Natural killer cell treated with Interleukin-12 subunit alpha and Interleukin-12 subunit beta and Interleukin-15 and Interleukin-18, amount 100 ng/mL, for 72 hours (primary cell): ENCODE measurements at places on chromosomes 1 and 21.

GRCh38 chr1:177432897-177433296 lies 262.1 kb downstream of the BRINP2 start:
- DNase-seq, result no peak

DNA sequence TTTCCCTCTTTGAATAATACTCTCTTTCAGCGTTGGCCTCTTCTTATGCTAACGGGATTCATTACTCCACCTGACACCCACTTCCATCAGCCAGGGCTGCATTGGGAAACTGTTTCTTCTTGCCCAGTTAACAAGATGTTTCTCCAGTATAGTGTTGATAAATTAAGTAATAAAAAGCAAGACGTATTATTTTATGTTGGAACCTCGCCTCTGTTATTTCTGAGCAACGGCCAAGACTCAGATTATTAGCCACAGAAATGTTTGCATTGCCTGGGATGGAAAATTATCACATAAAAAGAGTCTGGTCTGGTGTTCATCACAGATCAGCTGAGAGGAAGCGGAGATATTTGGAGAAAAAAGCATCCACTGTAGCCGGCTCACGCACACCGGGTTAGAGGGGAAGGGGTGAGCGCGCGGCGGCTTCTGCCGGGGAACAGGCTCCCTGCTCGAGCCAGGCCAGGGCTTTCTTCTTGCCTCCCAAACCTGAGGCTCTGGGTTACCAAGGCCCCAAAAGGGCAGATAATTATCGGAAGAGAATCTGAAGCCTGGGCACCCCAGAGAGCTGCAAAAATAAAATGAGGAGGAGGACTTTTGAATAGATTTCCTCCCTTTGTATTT lies 189.5 kb downstream of the PRDM16 start:
- DNase-seq, result no peak

- DNase-seq, result no peak
These were observed 2.8 kb upstream of the SPSB1 start for GRCh38 chr1:9289711-9290485.

- DNase-seq, result peak; percentile 44
These were observed 17.2 kb downstream of the CASZ1 start for GRCh38 chr1:10779201-10779600.

- DNase-seq, result no peak
These were observed 9.8 kb downstream of the ECE1 start for GRCh38 chr1:21280482-21280881.

- DNase-seq, result no peak
These were observed 33.8 kb downstream of the USP48 start for GRCh38 chr1:21749109-21749508.

GRCh38 chr1:25130895-25131294 lies 101.4 kb downstream of the SYF2 start:
- DNase-seq, result no peak

- no peak for DNase-seq
These were observed 26.2 kb downstream of the RGS7 start for GRCh38 chr1:241330619-241331327.

DNA sequence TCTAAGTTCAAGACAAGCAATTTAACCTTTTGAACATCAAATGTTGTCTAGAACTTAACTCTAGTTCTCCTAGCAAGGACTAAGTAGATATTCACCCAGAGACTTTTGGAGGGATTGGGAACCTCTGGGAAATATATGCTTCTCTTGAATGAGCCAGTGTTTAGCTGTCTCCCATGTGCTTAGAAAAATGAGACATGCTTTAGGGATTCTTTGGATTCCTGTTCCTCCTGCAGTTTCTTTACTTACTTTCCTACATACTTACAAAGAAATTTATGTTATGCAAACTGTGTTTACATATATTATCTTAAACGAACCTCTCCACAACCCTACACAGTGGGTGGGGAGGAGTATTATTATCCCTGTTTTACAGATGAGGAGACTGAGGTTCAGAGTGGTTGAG lies 39.2 kb downstream of the RNASEL start:
- no peak for DNase-seq

GRCh38 chr1:61289232-61290098 lies 207.1 kb downstream of the NFIA start:
- no peak for DNase-seq

DNA sequence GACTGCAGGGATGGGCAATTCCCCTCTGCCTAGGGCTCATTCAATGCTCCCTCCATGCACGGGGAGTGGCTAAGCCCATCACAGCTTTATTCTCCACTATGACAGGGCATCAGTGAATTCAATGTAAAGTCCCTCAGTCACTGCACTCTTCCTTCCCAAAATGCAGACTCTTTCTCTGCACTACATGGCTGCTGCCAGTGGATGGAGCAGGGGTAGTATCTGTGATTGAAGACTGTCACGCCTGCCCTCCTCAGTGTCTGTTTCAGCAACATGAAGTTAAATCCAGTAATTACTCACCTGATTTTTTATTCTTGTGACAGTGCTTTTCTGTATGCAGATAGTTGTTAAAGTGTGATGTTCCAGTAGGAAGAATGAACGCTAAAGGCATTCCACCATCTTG lies 1323.2 kb downstream of the AMY1C start:
- DNase-seq, result no peak

GRCh38 chr1:219296430-219297355 lies 123.0 kb downstream of the LYPLAL1 start:
- DNase-seq, result no peak

DNA sequence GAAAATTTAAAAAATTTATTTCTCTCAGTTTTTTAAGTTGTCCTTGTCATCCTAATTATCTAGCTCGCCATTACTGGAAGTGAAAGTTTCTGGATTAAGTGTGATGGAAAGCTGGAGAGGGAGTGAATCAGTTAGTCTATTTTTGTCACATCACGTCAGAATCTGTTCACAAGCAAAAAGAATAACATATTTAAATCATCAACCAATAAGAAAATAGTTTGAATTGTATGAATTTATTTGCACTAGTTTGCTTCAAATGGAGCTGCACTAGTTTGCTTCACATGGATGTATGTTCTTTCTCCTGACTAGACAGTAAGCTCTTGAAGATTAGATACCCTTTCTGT lies 22.8 kb downstream of the PHC2 start:
- DNase-seq, result no peak

DNA sequence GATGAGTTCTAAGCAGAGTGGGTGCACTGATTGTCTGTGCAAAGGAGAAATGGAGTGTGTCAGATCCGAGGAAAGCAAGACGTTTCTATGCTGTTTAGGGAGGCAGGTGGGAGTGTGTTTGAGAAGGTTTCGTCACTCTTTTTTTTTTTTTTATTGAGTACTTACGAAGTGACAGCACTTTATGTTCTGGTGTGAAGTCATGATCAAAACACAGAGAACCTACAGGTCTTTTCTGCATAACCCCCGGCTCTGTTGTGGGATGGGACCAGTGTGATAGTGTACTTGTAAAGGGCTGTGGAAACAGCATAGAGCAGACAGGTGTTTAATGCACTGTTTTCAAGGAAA lies 26.7 kb downstream of the MIA3 start:
- no peak for DNase-seq

GRCh38 chr21:44407493-44407892 lies 47.8 kb upstream of the LRRC3 start:
- no peak for DNase-seq

- DNase-seq, result no peak
These were observed 17.6 kb downstream of the PM20D1 start for GRCh38 chr1:205832326-205832751.

DNA sequence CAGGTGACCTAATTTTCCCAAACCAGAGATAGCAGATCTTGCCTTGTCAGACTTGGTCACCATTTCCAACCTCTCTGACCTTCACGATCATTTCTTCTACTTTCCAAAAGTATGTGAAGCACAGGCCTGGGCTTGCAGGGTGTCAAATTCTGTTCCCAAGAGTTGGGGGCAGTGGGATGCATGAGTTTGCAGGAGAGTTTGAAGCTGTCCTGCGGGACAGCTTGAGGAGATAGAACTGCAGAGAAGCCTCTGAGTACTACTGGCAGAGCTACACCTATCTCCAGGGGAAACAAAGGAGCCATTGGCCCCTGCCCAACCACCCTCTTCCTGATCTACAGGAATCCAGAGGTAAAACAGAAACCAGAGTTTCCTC lies 11.3 kb downstream of the TXNIP start:
- no peak for DNase-seq

GRCh38 chr1:206829875-206830274 lies 35.5 kb upstream of the IL20 start:
- DNase-seq, result no peak

- DNase-seq, result no peak
These were observed 46.1 kb upstream of the FMO2 start for GRCh38 chr1:171138980-171139379.

GRCh38 chr1:227912866-227913265 lies 34.9 kb downstream of the WNT9A start:
- DNase-seq, result no peak

GRCh38 chr1:93111561-93111960 lies 32.5 kb downstream of the MTF2 start:
- DNase-seq, result no peak

DNA sequence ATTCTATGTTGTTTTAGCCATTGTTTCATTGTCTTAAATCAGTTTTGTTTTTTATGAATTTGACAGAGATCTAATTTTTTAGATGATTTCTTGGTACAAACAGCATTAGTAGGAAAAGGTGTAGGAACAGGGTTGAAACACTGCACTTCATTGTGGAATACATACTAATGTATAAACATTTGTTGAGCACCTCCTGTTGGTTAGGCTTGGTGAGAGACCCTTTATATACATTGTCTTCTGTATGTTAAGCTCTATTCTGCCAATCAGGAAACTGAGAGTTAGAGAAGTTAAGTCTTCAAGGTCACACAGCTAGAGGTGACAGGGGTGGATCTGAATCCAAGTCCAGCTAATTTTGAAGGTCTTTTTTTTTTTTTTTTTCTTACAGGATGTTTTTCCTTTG lies 192.7 kb downstream of the VPS13D start:
- DNase-seq, result no peak

- no peak for DNase-seq
These were observed 520.8 kb downstream of the PTPRU start for GRCh38 chr1:29756901-29757725.

DNA sequence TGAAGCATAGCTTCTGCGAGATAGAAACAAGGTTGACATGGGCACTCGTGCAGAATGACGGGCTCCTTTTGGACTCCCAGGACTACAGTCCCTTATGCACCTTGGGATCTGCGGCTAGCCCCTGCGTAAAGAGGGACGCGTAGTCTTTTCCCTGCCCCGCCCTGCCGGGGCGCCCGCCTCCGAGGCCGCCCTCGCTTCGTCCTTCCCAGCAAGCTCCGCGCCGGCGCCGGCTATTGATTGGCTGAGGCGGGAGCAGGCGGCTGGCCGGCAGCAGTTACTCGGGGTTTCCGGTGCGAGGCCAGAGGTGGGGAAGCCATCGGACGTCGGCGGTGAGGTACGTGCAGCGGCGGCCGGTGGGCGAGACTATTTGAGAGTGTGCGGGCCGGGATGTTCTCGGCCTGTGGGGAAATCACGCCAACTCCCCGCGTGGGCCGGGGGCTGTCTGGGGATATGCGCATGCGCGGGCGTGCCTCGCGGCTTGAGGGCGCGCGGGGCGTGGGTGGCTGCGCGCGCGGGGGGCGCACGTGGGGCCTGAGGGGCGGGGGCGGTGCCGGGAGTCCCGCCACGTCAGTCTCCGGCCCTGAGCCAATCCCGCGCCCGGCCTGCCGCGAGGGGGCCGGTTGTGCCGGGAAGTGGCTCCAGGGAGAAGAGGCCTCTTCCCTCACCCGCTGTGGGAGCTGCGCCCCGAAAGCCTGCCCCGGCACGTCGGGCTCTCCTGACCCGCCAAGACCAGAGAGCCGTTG lies at the start of gene TXLNA:
Gene TXLNA, plus strand, starts transcription at position 233 of the 743 bp plus-strand sequence. CDS start 671 bp downstream, outside the sequence.
- peak; percentile 97 for DNase-seq

DNA sequence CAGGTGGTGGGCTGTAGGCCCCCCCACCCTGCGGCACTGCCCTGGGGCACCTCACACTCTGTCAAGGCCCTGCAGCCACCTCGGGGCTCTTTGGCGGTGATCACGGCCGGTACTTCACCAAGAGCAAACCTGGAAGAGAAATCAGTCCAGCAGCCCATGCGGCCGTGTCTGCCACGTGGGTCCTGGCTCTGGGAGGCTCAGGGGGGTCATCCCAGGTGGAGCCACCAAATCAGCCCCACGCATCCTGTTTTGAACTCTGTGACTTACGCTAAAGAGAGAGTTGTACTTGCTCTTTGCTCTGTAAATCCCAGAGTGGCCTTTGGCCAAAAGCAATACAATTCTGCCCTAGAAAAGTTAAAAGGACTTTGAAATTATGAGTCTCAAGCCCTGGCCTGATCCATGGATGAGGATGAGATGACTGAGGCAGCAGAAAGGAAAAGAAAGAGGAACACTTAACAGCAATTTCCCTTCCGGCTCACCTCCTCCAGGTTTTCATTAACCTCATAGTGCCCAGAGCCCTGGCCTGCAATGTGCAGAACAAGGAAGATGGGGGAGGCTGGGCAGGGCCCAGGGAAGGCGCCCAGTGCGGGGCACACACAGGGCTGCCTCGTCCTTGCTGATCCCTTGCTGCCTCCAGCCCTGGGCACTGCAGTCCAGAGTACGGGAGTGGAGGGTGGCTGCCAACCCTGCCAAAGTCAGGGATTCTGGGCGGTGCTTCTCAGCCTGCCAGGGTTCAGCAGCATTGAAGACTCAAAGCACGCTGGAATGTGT lies 337.0 kb downstream of the MATN1 start:
- peak; percentile 13 for DNase-seq

- DNase-seq, result no peak
These were observed 262.3 kb downstream of the NFIA start for GRCh38 chr1:61344696-61345095.

- DNase-seq, result no peak
These were observed 34.6 kb downstream of the KCNH1 start for GRCh38 chr1:211099393-211099792.

DNA sequence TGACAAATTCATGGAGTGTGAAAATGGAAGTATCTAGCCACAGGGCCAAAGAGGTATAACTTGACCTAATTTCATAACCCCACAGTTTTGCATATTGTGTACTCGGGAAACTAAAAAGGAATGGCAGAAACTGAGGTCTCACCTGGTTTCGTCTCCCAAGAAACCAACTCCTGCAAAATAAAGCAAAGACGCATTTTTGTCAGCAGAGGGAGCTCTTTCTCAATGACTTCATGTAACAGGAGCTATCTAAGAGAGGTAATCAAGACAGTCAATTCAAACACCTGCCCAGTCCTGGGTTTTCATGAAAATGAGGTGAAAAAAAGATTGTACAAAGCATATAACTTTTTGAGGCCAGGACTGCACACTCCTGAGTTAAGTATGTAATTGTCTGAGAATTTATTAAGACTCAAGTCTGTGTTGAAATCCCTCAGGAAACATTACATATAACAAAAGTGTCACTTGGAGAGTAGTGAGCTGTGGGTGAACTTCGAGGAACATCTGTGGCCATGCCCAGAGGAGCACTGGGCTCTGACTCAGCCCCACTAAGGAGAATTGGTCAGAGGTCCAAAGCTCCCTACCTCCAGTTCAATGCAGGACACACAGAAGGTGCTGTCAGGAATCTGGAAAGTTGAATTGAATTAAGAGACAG lies 17.6 kb downstream of the FCRL4 start:
- DNase-seq, result peak; percentile 70

GRCh38 chr1:234961456-234962339 lies 166.9 kb downstream of the TOMM20 start:
- peak; percentile 68 for DNase-seq

GRCh38 chr21:17793246-17794123 lies 25.7 kb downstream of the C21orf91 start:
- DNase-seq, result no peak

GRCh38 chr1:193730017-193730416 lies 543.6 kb upstream of the B3GALT2 start:
- DNase-seq, result no peak
